Stimulated activated CD8-positive, alpha-beta memory T cell treated with anti-CD3 and anti-CD28 coated beads, Interleukin-4, amount 100 ng/mL, for 48 hours (primary cell): ENCODE measurements at places on chromosomes 11 and 22.

- DNase-seq = no peak
These were observed 258.9 kb downstream of the DYNC2H1 start for GRCh38 chr11:103368145-103368544.

DNA sequence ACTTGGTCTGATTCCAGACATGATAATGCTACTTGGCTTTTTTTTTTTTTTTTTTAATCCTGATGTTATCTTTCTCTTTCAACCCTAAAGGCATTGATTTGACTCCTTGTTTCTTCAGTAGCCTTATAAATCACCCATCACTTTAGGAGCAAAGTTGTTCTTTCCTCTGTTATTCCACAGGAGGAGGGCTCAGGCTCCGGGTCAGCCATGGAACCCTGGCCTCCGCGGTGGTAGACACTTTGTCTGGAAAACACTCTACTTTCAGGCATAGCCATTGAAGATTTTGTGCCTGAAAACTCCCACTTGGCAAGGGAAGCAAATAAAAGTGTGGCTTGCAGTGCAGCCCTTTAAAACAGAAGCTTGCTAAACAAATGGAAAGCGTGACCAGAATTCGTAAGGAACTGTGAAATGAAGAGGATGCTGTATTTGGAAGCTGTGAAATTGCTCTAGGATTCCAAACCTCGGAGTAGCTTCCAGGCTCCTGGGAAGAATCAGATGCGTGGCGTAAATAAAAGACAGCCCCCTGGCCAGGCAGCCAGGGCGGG, 44.9 kb downstream of the ARHGAP8 start:
- DNase-seq = no peak

DNA sequence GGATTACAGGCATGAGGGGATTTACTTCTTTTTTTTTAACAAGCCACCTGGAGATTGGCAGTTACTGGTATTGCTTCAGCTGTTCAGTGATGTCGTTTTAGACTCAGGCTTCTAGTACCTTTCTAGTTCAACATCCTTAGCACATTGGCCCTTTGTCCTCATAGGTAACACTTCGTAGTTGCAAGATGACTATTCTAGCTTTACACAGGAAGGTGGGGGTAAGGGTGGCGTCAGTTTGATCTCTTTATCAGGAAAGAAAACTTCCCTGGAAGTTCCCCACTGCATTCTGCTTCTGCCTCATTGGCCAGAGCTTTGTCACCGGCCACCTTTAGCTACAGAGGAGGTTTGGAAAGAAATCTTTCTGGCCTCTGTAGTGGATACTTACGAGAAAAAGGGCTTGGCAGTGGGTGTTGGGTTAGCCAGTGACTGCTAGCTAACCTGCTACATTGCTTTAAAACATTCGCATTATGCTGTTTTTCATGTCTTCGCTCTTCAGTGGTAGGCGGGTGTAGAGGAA, 40.7 kb downstream of the SFI1 start:
- DNase-seq = peak; percentile 75

- no peak for DNase-seq
These were observed 5.4 kb downstream of the TNRC6B start for GRCh38 chr22:40183029-40183581.

- no peak for DNase-seq
These were observed 1.8 kb upstream of the FAR1 start for GRCh38 chr11:13666708-13667107.

GRCh38 chr11:76730887-76731565, 52.1 kb upstream of the TSKU start:
- DNase-seq = no peak

DNA sequence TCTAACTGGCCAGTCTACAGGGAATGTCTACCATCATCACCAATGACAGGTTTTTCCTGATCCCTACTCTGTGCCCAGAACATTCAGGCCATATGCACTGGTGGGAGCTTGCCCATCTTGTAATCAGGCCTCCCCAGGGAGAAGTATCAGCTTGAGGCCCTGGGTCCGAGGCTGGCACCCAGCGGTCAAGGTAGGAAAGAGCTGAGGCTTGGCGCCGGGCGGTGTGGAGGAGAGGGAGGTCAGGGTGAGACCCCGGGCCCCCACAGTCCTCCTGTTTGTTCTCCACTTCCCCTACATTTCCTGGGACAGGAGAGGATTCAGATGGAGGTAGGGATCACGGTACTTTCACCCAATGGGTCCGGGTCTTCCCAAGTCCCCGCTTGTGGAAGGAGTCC, 15.5 kb downstream of the TSKU start:
- DNase-seq = no peak

- DNase-seq = peak; percentile 92
These were observed 2.4 kb downstream of the C11orf96 start for GRCh38 chr11:43944761-43945311.

GRCh38 chr22:26045051-26045450, 124.2 kb upstream of the SEZ6L start:
- DNase-seq = no peak

DNA sequence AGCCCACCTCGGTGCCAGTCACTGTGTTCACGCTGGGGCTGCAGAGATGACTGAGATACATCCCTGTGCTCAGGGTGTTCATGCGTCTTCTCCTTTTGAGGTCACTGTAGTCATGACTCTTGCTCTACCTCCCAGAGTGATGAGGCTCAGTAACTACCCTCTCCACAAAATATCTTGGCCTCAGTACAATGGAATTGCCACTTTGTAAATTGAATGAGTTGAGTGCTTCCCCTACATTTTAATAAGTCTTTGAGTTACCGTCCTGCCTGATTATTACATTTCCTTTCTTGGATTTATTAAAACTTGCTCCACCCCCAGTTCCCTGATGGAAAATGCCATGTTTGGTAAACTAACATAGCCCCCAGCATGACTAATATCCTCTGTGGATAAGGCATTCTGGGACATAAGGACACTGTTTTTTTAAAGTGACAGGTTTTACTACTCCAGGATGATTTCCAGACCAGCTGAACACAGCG, 15.9 kb downstream of the PRSS23 start:
- DNase-seq = no peak

DNA sequence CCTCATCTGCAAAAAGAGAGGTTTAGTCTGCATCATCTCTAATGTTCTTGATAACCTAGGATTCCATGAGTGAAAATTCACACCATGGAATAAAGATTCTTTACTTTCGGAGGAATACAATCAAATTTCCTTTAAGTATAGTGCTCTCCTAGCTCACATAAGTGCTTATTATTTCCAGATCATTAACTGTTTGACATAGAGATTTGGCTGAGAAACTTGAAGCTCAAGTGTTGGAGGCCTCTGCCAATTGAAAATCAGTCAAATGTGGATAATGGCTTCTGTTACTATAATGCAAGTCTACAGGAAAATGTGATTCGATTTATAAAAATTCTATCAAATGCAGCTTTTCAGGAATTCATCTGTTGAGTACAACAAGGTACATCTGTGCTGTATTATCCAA, 144.6 kb downstream of the KIF18A start:
- no peak for DNase-seq

- no peak for DNase-seq
These were observed 267.6 kb upstream of the DDI1 start for GRCh38 chr11:103768816-103769215.

DNA sequence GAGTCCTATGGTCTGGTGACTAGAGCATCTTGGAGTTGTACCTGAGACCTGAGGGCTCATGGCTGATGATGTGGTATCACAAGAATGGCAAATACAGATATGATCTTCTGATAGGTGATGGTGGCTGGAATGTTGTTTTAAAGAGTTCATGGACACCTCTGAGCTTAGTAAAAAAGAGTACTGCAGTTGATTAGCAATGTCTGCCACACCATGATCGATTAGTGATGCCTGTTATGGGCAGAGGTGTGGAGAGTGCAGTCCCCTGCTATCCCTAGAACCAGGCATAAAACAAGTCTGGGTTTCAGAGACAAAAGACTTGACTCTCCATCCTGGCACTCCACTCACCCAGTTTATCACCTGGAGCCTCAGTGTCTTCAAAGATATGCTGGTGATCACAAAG, 1.4 kb upstream of the BATF2 start:
- peak; percentile 54 for DNase-seq

DNA sequence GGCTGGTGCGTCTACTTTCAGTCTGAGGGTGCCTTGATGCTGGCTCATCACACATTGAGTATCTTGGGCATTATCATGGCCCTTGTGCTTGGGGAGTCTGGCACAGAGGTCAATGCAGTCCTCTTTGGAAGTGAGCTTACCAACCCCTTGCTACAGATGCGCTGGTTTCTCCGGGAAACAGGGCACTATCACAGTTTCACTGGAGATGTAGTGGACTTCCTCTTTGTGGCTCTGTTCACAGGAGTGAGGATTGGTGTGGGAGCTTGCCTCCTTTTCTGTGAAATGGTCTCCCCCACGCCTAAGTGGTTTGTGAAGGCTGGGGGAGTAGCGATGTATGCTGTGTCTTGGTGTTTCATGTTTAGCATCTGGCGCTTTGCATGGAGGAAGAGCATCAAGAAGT, 4.9 kb downstream of the TLCD5 start:
- DNase-seq = no peak

- DNase-seq = no peak
These were observed at the start of gene AASDHPPT for GRCh38 chr11:106077609-106078455. Gene AASDHPPT (plus strand): TSS chr11:106077662. CDS start chr11:106077711, 49 bp downstream.

DNA sequence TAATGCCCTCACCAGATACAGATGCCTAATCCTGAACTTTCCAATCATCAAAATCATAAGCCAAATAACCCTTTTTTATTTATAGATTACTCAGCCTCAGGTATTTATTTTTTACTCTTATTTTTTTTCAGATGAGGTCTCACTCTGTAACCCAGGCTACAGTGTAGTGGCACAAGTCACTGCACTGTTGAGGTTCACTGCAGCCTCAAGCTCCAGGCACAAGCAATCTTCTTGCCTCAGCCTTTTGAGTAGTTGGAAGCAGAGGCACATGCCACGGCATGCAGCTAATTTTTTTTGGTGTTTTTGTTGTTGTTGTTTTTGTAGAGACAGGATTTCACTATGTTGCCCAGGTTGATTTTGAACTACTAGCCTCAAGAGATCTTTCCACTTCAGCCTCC, 49.5 kb downstream of the TTC28 start:
- DNase-seq = no peak

GRCh38 chr11:120326845-120327281, 1.8 kb downstream of the TLCD5 start:
- DNase-seq = no peak

GRCh38 chr22:25942856-25943411, 200.9 kb downstream of the MYO18B start:
- no peak for DNase-seq

- peak; percentile 29 for DNase-seq
These were observed 615.4 kb upstream of the B3GAT1 start for GRCh38 chr11:135027461-135027860.

- DNase-seq = no peak
These were observed 11.7 kb downstream of the FJX1 start for GRCh38 chr11:35629914-35630313.

DNA sequence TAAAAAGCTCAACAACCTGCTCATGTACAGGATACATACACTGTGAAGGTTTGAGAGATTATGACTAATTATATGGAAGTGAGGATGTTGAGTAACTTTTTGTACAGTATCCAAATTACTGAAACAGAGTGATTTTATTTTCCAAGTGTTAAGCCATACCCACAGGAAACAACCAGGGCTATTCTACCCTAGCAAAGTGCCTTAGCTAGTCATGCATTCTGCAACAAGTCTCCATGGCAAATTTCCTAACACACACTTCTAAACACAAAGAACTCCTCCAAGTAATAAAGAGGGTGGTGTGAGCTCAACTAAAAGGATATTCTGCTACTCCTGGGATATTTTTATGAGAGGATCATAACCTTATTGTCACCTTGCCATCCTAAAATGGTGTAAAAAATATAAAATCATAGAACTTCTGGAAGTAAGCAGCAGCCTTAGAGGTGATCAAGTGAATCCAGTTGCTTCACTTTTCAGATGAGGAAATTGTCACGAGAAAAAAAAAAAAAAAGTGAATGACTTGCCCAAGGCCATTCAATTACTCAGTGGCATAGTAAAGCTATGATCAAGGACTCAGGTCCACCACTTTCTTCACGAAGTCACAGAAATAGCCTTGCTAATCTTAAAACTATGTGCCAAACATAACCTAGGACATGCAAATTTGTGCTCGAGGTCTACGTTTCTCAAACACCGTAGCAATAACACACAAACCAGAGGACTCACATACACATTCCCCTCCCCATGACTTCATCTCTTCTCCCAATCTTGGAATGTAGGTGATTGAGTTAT, 4.2 kb downstream of the LGR4 start:
- DNase-seq = no peak

GRCh38 chr22:46390652-46391301, 55.3 kb downstream of the TRMU start:
- DNase-seq = no peak

DNA sequence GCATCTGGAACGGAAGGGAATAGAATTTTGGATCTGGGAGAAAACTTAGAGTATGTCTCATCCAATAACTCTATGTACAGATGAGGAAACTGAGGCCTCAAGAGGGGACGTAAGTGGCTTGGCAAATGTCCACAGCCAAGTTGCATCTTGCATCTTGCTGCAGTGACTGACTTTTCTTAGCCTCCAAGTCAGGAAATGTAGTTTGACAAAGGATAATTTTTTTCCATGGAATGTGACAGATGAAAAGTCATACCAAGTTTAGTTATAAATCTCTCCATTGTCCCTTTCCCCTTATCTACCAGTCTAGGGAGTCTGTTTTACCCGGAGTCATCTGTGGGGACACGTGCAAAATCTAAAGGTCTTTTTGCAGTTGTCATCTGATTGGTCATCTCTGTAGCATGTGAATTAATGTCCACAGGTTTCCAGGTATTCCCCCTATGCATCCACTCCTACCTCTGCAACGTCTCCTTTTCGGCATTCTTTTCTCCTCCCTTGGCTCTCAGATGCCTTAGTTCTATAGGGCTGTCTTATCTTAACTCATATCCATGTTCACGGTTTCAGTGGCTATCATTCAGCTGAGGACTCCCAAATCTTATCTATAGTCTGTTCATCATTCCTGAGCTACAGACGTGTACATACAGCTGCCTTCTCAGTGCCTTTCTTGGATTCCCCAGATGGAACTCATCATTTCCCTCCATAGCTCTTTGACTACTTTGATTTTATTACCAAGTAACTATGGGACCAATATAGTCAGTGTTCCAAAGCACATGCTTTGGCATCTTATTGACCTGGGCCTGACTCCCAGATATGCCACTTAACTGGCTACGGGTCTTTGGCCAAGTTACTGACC, 139.5 kb upstream of the TIMP3 start:
- no peak for DNase-seq

DNA sequence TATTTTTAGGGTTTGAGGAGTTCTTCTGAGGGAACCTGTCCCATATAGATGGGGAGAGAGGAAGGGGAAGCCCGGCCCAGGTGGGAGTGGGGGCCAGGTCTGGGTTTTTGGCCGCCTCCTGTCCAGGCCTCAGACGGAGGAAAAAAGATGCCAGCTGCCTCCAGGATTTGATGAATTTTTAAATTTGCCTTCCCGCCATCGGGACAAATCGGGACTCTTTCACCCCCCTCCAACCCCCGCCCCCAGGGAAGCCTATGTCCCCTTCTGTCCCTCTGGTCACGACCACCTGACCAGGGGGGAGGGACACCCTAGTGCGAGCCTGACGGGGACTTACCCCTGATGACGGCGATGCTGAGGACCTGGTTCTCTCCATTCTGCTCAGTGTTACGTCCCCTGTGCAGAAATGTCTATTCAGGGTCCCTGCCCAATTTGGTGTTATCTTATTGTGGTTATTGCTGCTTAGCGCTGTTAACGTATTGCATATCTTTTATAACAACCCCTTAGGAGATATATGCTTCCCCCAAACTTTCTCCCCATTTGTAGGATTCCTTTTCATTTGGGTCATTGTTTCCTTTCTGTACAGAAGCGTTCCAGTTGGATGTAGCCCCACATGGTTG, 115.9 kb upstream of the GRK3 start:
- DNase-seq = peak; percentile 36
